ENCODE measurements at places on chromosomes 7 and 10. TPM values are rescaled to one million over a fixed set of nuclear protein-coding genes. Genes with fewer than 3 reads are reported as not detected.

RNF148 gene
- not detected for total RNA-seq

VIM gene
- 1,186 TPM for total RNA-seq

SPDYE2 gene
- not detected for total RNA-seq

DGKI gene
- not detected for total RNA-seq

SEMA4G gene
- total RNA-seq, result 1.1 TPM

MRLN gene
- total RNA-seq, result not detected

CRTAC1 gene
- not detected for total RNA-seq

SFTPA1 gene
- not detected for total RNA-seq

SLC13A1 gene
- total RNA-seq, result not detected

ADCY1 gene
- 0.56 TPM for total RNA-seq

ARHGAP21 gene
- total RNA-seq, result 113 TPM

EXOSC1 gene
- 50.6 TPM for total RNA-seq

PDE6C gene
- total RNA-seq, result not detected

BUB3 gene
- 158 TPM for total RNA-seq

HTR5A gene
- not detected for total RNA-seq

EPO gene
- 0.41 TPM for total RNA-seq

ATOH7 gene
- total RNA-seq, result 0.07 TPM

SFRP5 gene
- total RNA-seq, result not detected

EIF5AL1 gene
- 0.31 TPM for total RNA-seq

PDE1C gene
- 31.5 TPM for total RNA-seq
